ENCODE measurements at places on chromosomes 5 and 9.
A peak's percentile ranks its signal among the peaks of the same experiment; 100 is the strongest.

GRCh38 chr5:153467546-153467945, 22.9 kb upstream of the GRIA1 start:
- no peak for DNase-seq

DNA sequence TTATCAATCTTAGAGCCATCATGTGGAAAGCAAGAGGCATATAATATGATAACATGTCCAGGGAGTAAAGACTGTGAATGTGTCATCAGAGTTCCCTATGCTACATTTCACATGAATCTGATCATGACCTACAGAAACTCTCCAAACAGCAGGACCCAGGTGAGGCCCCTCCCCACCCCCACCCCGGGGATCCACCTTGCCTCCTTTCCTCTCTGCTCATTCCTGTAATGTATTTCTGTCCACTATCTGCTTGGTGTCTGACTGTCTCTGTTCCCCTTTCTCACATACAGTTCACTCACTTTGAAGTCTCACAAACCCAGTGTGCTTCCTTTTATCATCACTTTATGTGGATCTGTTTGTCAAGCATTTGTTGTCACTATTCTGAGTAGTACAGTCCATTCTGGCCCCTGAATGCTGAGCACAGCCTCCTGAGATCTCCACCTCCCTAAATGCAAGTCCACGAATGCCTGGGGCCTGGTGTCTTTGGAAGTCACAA, 76.4 kb upstream of the SMARCA2 start:
- no peak for DNase-seq

- DNase-seq: peak; percentile 38
Observed at GRCh38 chr9:77498891-77499290, 149.2 kb downstream of the GNA14 start.

DNA sequence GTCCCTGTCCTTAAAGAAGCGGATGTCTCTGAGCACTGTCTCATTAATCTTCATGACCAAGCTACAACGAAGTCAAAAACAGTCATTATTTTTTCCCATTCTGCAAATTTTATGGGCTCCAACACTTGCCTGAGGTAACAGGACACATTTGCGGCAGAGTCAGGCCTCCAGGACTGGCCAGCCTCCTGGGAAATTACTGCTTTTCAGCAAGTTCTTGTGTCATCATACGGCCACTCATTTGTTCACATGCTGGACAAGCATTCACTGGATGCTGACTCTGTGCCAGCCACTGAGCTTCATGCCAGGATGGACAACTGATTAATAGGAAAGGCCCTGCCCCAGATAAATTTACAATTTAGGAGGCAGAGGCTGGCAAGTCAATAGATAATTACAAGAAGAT, 305.7 kb downstream of the ACTL7B start:
- no peak for DNase-seq

DNA sequence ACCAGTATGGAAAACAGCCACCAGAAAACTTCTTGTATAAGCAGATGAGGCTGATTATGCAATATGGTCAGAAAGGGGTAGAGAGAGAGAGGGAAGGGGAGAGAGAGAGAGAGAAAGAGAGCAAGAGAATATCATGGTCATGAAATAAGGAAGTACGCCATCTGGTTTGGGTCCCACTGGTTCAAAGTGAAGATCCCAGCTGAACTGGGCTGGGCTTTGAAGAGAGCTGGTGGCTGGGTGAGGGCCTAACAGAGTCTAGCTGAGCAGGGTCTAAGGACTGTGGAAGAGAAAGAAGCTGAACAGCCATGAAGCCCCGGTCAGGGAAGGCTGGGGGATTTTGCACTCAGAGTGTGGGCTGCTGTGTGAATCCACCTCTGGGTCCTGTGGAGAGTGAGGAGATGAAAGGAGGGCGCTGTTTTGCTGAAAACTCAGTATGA, 14.6 kb downstream of the TRIM14 start:
- no peak for DNase-seq

- DNase-seq: no peak
Observed at GRCh38 chr5:66329078-66329477, 185.0 kb downstream of the SREK1 start.

DNA sequence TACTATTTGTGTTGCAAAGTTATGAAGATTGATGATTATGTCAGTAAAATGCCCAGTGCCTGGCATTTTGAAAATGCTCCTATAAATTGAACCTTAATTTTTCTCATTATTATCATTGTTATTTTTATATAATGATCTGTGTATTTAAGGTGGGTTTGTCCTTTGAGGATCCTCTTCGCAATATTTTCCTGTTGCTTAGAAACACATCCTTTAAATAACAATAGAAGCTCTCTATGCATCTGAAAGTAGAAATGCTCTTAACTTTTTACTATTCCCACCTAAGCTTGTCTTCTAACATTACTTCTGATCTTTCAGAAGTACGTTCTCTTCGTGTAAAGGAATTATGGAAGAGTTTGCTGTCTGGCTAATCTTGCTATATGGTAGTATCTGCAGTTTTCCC, 214.7 kb upstream of the TLX3 start:
- DNase-seq: no peak

DNA sequence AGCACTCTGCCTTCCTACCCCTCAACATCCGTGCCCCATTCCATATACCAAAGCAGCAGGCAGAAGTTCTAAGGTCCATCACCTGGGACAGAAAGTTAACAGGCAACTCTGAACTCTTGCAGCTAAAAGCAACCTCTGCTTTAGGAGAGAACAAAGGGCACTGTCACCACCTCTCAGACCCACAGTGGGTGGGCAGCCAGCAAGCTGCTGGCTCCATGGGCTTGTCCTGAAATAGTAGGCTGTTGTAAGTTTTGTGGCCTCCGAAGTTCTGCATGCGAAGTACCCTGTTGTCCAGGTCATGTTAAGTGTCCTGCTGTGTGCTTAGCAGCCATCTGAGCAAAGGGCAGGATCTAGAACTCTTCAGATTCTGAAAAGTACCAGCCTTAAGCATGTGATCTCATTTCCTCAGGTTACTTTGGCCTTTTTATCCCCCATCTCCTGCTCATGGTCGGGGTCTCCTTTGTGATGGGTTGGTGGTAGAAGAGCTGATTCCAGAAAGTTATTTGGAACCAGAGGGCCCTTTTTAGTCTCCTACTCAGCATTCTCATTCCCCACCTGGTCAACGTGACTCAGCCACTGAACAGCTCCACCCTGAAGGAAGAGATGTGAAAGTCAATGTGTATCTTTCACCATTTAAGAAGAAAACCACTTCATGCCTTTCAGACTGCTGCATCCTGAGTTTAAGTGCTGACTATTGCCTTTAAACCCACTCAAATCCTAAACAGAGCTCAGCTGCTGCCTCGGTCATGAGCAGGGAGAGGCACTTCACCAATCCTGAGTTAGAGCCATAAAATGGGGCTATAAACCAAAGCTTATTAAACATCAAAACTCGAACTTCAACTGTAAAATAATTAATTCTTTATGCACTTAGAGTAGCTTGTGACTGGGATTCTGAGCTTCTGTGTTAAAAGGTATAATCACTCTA, 121.4 kb downstream of the DPYSL3 start:
- no peak for DNase-seq

- DNase-seq: no peak
Observed at GRCh38 chr5:115963566-115963965, 1.3 kb downstream of the LVRN start.

DNA sequence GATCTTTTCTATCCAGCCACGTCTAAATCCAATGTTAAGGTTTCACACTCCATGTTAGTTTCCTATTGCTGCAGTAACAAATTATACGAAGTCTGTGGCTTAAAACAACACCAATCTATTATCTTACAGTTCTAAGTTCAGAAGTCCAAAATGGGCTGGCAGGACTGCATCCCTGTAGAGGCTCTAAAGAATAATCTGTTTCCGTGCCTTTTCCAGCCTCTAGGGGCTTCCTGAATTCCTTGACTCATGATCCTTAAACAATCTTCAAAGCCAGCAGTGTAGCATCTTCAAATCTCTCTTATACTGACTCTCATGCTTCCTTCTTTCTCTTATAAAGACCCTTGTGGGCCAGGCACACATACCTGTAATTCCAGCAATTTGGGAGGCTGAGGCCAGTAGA, 6.8 kb downstream of the PLGRKT start:
- no peak for DNase-seq

DNA sequence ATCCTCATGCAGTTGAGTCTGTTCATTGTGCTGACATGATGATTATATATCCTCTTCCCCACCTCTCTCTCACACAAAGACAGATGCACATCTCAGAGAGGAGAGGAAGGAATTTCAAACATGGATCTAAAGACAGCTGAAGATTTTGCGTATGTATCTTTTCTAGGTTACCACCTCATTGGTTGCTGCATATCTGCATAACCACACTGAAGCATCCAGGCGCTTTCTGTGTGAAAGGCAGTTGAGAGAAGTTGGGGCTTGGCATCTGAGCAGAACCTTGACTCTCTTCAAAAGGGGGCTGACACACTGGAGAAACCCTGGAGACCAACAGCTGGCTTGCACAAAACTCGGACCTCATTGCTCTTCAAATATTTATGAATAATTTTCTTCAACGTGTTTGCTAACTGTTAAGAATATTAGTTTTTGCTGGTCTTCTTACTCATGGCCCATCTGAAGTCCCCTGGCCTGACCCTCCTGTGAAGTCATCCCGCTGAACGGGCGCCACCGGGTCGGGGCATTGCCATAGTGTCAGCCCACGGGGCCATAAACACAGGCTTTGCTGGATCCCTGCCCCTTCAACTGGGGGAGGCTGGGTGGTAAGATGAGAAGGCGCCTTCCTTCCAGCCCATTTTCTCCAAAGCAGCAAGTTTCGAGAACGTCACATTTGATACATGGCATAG, 593.2 kb upstream of the CLINT1 start:
- no peak for DNase-seq

DNA sequence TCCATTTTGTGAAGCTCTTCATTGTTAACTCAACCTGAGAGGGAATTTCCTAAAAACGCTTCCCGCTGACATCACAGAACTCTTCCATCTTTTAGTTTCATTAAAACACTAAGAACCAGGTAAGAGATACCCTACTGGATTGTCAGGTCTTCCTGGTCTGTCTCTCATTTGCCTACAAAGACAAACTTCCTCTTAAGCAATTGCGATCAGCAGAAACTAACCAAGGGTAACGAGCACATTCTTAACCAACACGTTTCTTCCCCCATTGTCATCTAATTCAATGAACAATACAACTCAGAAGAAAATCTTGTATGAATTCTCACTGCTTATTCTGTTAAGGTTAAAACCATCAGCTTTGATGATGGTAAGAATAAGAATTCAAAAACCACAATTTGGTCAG, 6.6 kb downstream of the FBXW11 start:
- no peak for DNase-seq

- DNase-seq: peak; percentile 2
Observed at GRCh38 chr5:63053019-63053638, 474.5 kb downstream of the LRRC70 start.

DNA sequence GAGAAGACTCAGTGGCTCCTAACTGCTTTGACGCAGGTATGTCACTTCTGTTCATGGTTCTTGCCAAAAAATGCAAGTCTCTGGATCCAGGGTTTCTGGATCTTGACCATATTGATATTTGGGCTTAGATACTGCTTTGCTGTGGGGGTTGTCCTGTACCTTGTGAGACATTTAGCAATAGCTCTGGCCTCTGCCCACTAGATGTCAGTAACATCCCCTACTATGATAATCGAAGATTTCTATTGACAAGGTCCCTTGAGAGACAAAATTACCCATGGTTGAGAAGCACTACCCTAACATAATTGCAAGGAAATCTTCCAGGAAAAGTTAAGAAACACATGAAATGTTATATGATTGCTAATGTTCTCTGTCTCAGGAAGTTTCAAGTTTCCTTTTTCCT, 285.4 kb downstream of the TMEM232 start:
- peak; percentile 73 for DNase-seq

- no peak for DNase-seq
Observed at GRCh38 chr9:106868087-106868486, 5.1 kb downstream of the ZNF462 start.

GRCh38 chr5:108588323-108588722, 159.4 kb upstream of the FER start:
- no peak for DNase-seq

DNA sequence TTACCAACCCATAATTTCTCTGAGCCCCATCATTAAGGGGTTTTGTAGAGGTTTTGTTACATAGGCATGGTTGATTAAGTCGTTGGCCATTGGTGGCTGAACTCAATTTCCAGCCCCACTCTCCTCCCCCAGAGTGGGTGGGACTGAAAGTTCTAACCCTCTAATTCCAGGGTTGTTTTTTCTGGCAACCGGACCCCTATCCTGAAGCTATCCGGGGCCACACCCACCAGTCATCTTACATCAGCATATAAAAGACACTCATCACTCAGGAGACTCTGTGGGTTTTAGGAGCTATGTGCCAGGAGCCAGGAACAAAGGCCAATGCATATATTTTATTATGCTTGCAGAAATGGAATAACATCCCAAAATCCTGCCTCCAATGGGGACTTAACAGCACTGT, 186.0 kb downstream of the NXNL2 start:
- DNase-seq: peak; percentile 60

- no peak for DNase-seq
Observed at GRCh38 chr5:124980163-124980941, 233.9 kb upstream of the ZNF608 start.

- no peak for DNase-seq
Observed at GRCh38 chr5:113188436-113188835, 211.8 kb downstream of the DCP2 start.

DNA sequence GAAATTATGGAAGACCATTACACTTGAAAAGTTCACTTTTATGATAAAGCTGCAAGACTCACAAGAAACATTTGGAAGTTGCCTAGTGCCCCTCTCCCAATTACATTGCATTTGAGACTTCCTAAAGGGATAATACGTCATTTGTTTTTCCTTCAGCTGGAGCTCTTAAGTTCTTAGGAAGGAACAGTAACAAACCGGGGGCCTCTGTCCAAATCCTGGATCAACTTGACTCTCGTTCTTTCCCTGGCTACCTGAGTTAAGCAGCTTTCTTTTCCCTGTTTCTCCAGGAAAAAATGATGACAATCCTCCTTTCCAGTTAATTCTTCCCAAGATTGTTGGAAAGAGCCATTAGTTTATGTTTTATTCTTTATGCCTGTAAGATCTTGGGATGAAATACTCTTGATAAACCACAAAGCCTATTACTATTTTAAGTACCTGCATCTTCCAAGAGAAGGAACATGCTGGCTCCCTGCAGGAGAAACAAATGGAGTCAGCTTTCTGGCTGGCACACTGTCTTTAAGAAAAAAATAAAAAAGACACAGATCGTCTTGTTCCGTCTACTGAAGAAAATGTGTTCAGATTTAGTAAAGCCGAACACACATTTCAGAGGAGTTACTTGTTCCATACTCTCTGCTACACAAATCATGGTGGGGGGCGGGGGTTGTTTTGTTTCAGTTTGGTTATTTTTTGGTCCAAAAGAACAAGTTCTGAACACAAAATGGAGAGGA, 297.9 kb downstream of the EFNA5 start:
- DNase-seq: no peak

DNA sequence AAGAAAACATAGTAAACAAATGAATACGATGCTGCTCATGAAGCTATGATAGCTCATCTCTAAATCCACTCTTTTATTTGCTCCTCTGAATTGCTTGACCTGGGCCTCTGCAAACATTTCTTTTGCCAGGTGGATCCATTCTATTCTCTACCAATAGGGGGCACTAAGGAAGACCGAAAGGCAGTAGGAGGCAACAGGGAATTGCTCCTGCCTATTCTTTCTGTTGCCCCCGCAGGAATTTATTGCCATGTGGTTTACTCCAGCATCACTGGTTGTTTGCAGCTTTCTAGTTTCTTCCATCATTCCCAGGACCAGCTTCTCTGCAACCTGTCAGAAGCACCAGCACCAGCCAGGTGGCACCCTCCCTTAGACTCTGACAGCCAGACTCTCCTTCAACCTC, 5.3 kb downstream of the GAPT start:
- DNase-seq: no peak

GRCh38 chr5:109574985-109575384, 114.7 kb upstream of the MAN2A1 start:
- peak; percentile 9 for DNase-seq
